GM19239 (cell line): ENCODE measurements at places on chromosomes 4 and X.

- no peak for DNase-seq
These were observed 949.6 kb upstream of the PRKX start for GRCh38 chrX:4663085-4663484.

GRCh38 chrX:34146906-34147305, 14.8 kb upstream of the FAM47A start:
- DNase-seq, result no peak

DNA sequence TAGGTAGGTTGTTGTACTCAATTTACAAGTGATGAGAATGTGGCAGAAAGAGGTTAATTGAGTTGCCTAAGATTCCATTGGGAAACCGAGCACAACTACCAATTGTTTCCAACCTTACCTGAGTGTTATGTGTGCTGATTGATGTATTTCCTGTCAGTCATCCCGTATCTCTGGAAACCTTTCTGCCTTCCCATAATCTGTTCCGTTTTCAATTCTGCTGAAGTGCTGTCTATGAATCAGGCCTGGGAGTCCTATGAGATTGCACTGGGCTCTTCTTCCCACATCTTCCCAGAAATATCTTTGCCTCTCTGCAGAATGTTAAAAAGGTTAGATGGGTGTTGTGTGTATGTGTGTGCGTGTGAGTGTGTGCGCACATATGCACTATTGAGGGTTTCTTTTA, 229.5 kb upstream of the ANXA3 start:
- no peak for DNase-seq

GRCh38 chrX:71181558-71181909, 36.9 kb downstream of the NLGN3 start:
- DNase-seq, result no peak

DNA sequence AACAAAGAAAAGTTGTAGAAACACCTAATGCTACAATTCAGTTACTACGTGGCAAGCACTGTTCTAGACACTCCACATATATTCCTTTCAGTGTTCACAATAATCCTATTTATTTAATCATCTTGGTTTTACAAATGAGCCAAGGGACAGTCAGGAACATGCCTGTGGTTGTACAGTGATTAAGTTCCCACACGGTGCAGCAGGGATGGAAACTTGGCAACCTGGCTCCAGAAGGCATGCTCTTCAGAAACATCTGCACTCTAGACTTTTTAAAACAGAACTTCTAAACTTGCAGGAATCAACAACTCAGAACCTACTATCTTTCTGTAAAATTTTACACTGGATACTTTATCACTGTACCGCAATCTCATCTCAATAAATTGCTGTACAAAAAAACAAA, 32.1 kb downstream of the TAPT1 start:
- DNase-seq, result no peak

DNA sequence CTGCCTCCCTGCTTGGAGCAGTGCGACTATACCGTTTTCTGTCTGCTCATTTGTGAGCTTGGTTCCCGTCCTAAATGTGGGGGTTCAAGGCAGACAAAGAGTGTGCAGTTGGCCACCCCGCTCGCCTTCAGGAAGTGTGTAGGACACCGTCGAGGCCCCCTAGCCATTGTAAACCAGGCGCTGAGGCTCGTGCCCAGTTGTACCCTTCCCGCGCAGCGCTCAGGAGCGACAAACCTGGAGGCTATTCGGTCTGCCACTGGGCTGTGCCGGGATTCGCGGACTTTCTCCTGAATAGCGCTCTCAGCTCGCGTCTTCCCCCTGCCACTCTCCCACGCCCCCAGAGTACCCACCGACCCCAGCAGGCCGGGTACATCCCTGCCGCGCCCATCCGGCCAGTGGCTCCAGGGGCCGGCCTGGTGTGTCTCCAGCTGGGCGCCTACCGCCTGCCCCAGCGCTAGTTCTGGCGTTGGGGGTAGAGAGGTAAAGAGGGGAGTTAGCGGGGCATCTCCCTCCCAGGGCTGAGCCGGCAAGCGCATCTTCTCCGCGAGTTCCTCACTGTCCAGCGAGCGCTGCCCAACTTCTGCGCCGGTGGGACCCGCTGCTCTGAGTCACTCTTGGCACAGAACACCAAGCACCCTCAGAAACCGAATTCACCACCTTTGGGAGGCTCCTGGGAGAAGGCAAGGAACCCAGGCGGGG, 880 bp upstream of the LONRF3 start:
- DNase-seq, result no peak

GRCh38 chr4:176052744-176053143, 12.9 kb upstream of the WDR17 start:
- no peak for DNase-seq

GRCh38 chrX:37686996-37687395, 1.4 kb downstream of the XK start:
- DNase-seq, result no peak

- no peak for DNase-seq
These were observed 282.1 kb downstream of the GABRG1 start for GRCh38 chr4:45841791-45842190.

DNA sequence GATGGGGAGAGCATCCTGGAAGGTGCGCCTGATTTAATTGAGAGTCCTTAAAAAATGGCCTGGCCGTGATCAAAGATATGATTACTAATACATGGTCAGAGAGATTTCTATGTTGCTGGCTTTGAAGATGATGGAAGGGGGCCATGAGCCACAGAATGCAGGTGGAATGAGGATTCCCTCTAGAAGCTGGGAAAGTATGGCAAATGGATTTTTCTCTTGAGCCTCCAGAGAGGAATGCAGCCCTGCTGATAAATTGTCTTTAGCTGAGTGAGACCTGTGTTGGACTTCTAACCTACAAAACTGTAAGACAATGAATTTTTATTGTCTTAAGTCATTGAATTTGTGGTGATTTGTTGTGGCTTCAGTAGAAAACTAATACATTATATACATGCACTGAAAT, 7.7 kb downstream of the NUDT9 start:
- DNase-seq, result no peak

DNA sequence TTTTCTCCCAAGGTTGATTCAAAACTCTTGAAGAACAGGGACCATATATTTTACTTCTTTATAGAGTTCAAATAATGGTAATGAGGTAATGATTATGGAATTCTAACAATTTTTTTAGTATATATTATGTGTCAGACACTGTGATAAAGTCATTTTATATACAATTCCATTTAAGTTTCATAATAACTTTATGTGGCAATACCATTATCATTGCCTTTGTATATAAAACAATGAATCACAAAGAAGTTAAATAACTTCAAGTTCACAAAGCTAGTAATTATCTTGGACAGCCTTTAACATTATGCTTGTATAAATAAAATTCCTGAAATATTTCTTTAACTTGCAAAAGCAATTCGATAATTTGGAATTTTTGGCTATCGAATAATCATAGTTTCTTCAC, 20.6 kb downstream of the MAGEC1 start:
- no peak for DNase-seq

DNA sequence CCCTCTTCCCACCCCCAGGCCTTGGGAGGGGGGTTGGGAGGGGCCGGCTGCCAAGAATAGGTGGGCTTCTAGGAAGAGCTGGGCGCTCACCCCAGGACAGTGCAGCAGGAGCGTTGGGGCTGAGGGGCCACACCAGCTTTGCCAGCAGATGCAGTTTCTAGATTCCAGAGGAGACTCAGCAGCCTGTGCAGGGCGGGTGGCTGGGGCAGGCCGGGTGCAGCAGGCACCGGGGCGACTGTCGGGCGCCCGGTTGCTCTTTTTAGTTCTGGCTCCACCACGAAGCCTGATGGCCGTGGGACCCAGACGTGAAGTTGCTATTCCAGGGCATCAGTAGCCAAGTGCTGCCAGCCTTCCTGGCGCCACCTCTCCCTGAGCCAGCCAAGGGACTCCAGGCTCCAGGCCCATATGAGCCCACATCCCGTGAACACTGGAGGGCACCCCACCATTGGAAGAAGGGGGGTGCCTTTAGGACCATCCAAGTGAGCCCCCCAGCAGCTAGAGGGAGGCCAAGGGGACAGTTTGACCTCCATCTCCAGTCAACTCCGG, 5.8 kb downstream of the SSR4 start:
- DNase-seq, result no peak

DNA sequence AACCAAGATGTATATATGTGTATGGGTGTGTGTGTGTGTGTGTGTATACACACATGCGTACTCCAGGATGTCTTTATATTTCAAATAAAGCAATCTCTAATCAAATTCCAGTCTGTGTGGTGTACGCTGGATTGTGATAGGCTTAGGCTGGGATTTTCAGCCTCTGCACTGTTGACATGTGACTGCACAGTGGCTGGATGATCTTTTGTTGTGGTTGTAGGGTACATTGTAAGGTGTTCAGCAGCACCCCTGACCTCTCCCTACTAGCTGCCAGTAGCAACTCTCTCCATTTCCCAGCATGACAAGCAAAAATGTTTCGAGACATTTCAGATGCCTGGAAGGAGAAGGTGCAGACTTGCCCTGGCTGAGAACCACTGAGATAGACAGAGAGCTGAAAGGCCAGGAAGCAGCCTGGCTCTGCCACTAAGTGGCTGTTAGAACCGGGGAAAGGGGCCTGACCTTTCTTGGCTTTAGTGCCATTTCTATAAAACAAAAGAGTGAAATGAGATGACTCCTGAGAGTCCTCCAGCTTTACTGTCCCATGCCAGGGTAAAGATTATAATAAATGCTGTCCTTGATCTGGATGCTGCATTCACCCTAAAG, 10.5 kb downstream of the PGM2 start:
- no peak for DNase-seq

DNA sequence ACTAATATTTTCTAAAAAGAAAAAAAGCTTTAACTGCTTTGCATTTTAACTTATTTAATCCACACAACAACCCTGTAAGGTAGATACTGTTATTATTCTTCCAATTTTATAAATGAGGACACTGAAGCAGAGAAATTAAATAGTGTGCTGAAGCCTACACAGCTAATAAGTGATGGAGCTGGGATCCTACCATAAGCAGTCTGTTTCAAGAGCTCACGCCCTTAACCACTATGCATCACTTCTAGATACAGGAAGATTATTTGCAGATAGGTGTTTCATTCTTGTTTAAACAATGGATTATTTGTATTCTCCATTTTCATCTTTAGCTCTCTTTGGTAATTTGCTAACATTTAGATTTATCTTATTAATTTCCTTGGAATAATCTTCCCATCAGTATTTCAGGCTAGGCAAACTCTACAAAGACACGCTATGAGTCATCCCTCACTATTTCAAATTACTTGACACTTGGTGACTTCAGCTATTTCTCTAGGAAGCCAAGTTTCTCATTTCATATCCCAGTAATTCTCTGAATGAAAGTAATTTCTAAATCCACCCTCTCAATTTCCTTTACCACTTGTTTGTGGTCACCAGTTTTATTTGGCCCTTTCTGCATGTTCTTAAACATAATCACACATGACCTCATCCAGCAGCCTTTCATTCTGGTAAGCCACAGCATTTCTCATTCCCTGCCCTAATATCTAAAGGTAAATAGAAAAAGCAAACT, 67.3 kb downstream of the ASB9 start:
- no peak for DNase-seq

GRCh38 chr4:57249083-57249482, 138.9 kb upstream of the IGFBP7 start:
- no peak for DNase-seq

GRCh38 chrX:12076046-12076445, 62.2 kb upstream of the FRMPD4 start:
- no peak for DNase-seq

GRCh38 chr4:23889391-23889790, 456 bp downstream of the PPARGC1A start:
- no peak for DNase-seq
